ENCODE measurements at places on chromosomes 5 and 9. TPM values are rescaled to one million over a fixed set of nuclear protein-coding genes. Genes with fewer than 3 reads are reported as not detected.

OTULINL gene
- total RNA-seq, result 11.4 TPM

- no peak for DNase-seq
Observed at GRCh38 chr5:33088176-33088575, 352.6 kb upstream of the TARS1 start.

DNA sequence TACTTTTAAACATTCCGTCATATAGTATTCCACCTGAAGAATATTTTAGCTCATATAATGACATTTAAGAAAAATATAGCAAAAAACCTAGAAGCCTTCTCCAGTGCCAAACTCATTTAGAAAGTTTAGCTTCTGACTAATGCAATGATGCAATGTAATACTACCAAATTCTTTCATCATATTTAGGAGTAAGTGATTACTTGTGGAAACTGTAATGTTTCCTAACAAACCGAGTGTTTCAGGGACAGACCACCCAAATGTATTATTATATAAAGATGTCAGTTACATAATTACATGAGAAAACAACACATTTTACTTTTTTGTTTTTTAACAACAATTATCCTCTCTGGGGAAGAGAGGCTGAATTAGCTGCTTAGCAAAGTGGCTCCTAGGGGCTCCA lies 316.2 kb downstream of the ARL15 start:
- DNase-seq, result no peak

DNA sequence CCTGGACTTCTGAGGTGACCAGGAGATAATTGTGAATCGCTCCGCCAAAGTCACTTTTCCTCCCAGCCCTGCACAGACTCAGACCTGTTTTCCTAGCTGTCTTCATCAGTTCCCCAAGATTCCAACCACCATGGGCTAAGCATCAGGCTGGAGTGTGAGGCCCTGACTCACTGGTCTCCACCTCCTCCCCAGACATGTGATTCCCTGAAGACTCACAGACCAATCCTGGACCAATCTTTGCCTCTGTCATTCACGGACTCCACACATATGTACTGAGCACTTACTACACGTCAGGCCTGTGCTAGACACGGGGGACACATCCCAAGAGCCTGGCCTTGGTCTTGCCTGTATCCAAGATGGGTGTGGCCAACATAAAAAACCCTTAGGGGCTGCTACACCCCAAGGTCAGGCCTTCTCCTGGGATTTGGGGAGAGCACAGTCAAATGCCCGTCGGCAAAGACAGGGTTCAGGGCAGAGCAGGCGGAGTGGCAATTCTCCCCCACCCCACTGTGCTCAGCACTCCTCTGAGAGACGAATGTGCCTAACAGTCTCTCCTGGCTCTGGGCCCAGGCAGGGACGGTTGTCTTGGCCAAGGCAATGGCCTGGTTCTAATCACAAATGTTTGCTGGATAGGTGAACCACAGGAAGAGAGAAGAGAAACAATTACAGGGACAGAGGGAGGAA lies 11.9 kb downstream of the EEIG1 start:
- DNase-seq, result no peak

GRCh38 chr5:166165596-166165995 lies 2125.8 kb upstream of the WWC1 start:
- DNase-seq, result no peak

GRCh38 chr9:132547436-132547835 lies 35.0 kb upstream of the BARHL1 start:
- no peak for DNase-seq

NTRK2 gene
- total RNA-seq, result 8.4 TPM

DNA sequence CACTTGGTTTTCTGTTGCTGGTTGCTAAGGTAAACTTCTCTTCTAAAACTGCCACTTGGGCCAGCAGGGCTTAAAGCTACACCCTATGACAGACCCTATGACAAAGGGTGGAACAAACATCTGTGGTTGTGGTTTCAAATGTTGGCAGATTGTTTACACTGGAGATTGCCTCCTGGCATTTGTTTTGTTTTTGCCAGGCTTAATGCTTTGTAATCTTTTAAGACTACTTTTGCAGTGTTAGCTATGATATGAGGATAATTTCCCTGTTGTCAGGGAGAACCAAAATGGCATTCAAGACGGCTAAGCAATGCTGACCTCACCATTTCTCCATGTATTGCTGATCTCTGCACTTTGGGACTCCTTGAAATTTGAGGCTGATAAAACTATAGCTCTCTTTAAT lies 50.3 kb downstream of the MAMDC2 start:
- no peak for DNase-seq
